8988T (cell line): ENCODE measurements at places on chromosomes 11 and 22.

GRCh38 chr11:62909107-62909894 is 11.9 kb downstream of the CHRM1 start:
- DNase-seq: peak; percentile 96

DNA sequence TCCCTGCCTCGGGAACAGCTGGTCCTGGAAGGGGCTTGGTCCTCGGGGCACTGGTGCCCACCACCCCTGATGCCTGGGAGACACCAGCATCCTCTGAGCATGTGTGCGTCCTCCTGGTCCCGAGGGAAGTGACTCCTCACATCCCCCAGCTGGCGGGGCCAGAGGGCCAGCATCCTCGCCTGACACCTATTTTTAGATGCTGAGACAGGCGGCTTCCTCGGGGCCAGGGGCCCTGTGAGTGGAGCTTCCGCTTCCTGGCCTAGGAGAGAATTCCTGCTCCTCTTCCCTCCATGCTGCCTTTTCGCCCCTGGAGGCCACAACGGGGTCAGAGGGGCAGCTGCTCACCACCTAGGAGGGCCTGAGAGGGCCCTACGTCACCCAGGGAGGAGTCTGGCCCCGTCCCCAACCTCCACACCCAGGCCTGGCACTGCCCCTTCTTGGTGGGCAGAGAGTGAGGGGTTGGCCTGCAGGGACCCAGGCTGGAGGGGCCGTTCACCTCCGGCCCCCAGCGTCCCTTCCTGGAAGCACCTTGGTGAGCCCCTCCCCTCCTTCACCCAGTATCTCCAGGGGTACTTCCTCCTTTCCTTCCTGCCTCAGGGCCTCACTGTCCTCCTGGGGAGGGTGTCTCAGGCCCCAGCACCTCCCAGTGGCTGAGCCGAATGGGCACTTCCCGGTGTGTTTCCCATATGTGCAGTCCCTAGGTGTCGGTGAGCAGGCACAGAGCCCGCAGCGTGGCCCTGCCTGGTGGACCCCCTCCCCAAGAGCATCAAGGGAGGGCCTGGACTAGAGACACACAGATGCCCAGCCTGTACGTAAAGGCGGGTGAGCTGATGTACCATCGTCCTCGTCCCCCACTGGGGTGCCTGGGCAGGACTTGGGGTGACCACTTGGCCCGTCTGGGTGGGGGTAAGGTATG is 6.1 kb downstream of the CD81 start:
- DNase-seq: no peak

DNA sequence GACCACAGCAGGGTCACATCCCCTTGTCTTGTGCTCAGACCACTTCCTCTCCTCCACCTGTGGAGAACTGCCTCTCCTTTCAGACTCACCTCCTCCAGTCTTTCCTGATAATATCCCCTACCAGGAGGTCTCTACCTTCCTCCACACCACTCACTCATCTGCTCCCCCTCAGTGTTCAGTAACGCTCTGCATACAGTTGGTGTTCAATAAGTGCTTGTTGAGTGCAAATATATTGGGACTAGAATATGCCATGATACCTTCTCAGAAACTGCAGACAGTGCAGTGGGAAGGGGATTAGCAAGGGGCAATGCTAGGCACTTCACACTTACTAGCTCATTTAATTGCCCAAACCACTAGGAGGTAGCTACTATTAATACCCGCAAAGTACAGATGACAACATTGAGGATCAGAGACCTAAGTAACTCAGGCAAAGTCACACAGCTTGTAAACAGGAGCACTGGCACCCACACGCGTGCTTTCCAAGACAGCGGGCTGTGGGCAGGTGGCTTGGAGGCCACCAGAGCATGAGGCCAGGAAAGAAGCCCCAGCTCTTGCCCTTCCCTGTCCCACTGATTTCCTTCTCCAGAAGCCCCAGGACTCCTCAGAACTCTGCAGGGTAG is 8.1 kb upstream of the PDE2A start:
- DNase-seq: no peak

GRCh38 chr22:25563761-25564319 is 635 bp upstream of the GRK3 start:
- no peak for DNase-seq
